ENCODE measurements at places on chromosomes 4 and X.
A peak's percentile ranks its signal among the peaks of the same experiment; 100 is the strongest.

DNA sequence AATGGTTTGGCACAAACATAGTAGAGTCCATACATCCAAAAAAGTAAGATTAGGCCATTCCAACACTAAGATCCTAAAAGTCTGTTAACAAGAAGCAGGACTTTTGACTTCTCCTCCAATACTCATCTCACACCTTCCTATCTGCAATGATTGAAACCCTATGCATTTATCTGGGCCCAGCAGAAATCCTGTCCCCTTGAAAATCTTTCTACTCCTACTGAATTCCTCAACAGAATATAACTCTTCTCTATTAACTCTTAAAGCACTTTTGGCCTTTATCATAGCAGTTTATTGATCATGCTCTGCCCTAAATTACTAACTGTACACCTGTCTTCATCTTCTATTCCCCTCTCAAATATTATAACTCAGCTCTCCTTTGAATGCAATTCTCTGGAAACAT lies 4.6 kb downstream of the G3BP2 start:
- no peak for DNase-seq

GRCh38 chrX:47080215-47080914 lies 2.1 kb downstream of the RGN start:
- no peak for DNase-seq

- DNase-seq, result peak; percentile 75
Observed at GRCh38 chr4:110193822-110194761, 4.3 kb downstream of the ELOVL6 start.

DNA sequence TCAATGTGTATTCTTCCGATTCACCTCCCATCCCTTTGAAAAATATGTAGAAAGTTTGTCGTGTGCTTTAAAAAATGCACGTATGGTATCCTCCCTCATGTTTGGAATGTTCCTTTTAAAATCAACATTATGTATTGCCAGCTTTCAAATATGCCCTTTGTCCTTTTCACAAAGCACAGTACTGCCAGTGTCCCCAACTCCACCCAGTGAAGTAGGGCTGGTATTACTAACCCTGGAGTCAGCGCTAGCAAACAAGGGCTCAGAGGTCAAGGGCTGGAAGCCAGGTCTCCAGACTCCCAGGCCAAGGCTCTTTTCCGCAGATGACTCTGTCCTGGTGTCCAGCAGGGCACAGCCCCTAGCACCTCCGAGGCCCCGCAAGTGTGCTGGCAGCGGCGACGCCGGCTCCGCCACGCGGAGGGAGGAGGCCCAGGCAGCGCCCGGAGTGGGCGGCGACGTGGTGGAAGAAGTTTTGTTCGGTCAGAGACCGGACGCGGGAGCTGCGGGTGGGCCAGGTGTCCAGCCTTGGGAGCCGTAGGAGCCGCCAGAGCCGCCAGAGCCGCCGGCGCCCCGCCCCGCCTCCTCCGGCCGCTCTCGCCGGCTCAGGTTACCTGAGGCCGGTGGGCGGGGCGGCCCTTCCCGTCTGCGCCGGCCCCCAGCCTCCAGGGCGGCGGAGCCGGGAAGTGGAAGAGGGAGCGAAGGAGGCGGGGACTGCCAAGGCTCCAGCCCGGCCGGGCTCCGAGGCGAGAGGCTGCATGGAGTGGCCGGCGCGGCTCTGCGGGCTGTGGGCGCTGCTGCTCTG lies at the start of gene IL13RA1:
IL13RA1 (plus strand) TSS at position 720 of the 799 bp plus-strand sequence; CDS start at position 753, 33 bp downstream.
- DNase-seq, result peak; percentile 81

- no peak for DNase-seq
Observed at GRCh38 chr4:81432825-81433224, 38.9 kb downstream of the RASGEF1B start.

- no peak for DNase-seq
Observed at GRCh38 chr4:52840531-52841370, 21.4 kb upstream of the RASL11B start.

- DNase-seq, result no peak
Observed at GRCh38 chrX:133880032-133880443, 105.4 kb downstream of the GPC3 start.

GRCh38 chr4:101818362-101818761 lies 27.8 kb downstream of the BANK1 start:
- no peak for DNase-seq

GRCh38 chr4:66169341-66169740 lies 499.1 kb upstream of the EPHA5 start:
- DNase-seq, result no peak

DNA sequence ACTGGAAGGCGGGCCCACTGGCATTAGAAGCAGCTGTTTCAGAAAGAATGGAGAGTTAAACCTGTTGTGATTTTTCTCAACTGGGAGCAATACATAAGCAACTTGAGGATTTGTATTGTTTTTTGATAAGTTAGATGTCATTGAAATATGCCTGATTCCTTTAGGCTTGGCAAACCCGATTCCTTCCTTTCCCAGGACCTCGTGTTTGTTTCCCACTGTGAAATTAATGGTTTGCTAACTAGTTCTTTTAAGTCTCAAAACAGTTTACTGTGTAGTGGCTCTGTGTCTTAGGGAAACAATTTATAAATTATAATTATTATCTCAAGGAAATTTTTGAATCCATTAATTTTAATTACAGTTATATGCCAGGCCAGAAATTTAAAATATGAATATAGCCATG lies 218.0 kb downstream of the DCTD start:
- no peak for DNase-seq

GRCh38 chr4:1666391-1666790 lies 17.7 kb downstream of the FAM53A start:
- no peak for DNase-seq

- no peak for DNase-seq
Observed at GRCh38 chrX:106670631-106671030, 55.9 kb upstream of the RNF128 start.

DNA sequence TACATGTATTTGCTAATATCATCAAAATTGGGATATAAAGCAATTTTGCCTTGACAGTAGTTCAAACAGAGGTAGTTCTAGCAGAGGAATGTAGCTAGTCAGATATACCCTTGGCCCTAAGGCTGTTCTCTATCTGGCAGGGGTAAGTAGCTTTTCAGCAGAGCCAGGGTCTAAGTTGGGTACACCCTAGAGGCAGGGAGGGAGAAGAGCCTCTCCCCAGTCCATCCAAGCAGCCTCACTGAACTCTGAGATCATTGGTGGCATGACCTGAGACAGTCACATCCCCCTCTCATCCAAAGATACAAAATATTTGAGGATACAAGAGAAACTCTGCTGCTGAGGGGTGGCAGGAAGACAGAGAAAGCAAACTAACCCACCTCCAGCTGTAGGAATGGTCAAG lies 343.7 kb downstream of the DHX15 start:
- no peak for DNase-seq

Data from type B pancreatic cell (in vitro differentiated cells).